ENCODE measurements at places on chromosomes 13 and 19. TPM values are rescaled to one million over a fixed set of nuclear protein-coding genes. Genes with fewer than 3 reads are reported as not detected.

ALKBH6 gene
- total RNA-seq: 5.3 TPM

- no peak for DNase-seq
Measured at GRCh38 chr13:100625447-100625846, 36.9 kb upstream of the GGACT start.

DNA sequence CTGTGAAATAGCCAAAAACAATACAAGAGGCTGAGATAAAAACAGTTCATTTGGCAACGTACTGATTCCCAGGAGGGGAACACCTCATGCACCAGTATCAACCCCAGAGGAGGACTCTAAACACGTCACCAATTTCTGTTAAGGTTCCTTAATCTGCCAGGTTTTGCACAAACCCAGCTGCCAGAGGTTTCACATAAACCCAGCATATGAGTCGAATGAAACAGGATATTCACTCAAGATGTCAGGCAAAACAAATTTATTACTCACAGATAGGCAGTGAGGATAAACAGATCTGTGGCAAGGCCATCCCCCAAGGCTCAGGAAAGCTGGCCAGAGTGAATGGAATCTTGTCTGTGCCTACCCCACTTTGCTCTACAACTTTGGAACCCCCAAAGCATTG lies 210.9 kb downstream of the GPC5 start:
- no peak for DNase-seq

DNA sequence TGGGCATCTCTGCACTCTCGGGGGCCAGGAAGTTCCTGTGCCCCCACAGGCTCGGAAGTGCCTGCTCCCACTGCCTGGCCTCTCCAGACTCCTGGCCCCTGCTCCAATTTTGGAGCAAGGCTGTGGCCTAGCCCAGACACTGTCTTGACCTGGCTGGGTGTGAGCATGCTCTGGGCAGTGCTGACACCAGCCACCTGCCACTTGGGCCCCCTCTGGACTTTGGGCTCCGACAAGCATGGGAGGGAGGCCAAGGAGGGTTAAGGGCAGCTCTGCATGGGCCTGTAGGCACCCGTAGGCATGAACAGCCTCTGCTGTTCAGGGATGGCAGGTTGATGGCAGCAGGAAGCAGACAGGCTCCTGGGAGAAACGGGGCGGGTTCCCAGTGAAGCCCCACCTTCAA lies 26.0 kb upstream of the RBM26 start:
- no peak for DNase-seq

IGLON5 gene
- 3.0 TPM for total RNA-seq

MZT1 gene
- total RNA-seq: 41.8 TPM

S1PR2 gene
- total RNA-seq: 4.7 TPM

GRCh38 chr19:7986321-7987113 lies 18.9 kb downstream of the ELAVL1 start:
- DNase-seq: no peak

DNA sequence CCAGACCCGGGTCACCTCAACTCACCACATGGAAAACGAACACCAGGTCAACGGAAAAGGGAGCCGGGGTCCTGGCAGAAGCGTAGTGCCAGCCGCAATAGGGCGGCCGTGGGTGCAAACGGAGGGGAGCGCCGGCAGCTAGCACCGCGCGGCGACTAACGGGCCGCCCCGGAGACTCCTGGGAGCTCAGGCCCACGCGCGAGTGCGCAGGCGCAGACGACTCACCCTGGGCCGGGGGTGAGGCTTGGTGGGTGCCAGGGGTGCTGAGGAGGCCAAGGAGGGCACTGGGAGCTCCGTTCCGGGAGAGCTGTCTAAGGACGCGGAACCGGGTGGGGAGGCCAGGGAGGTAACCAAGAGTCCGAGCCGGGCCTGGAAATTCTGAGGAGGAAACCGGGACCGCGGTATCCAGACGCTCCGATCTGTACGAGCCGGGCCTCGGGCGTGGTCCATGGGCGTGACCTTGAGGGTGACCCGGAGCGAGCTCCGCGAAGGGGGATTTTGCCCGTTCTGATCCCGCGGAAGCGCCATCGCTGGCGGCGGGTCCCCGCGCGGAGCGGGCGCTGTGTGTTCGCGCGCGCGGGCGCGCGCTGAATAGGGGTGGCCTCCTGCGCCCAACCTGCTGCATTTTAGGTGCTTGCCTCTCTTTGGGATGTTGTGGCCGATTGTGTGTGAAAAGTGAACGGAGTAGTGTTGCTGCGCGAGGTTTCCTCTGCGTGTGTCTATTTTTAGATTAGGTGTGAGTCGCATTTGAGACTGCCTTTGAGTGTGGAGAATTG lies at the start of gene ZNF382:
Gene ZNF382 (plus strand): TSS at position 213 of the 776 bp plus-strand sequence. CDS start 4,602 bp downstream, outside the sequence.
- peak; percentile 57 for DNase-seq

Data from occipital lobe (tissue), 3 donors.